ENCODE measurements at places on chromosomes 1 and 21.

- DNase-seq: no peak
These were observed 6.8 kb downstream of the ETNK2 start for GRCh38 chr1:204145033-204145504.

- DNase-seq: no peak
These were observed 235.4 kb downstream of the PCP4 start for GRCh38 chr21:40102682-40103081.

- DNase-seq: no peak
These were observed 445 bp upstream of the RGS4 start for GRCh38 chr1:163068716-163069115.

GRCh38 chr1:234856845-234857245 lies 246.9 kb upstream of the IRF2BP2 start:
- no peak for DNase-seq

GRCh38 chr1:186775881-186776560 lies 52.7 kb upstream of the PLA2G4A start:
- DNase-seq: no peak

DNA sequence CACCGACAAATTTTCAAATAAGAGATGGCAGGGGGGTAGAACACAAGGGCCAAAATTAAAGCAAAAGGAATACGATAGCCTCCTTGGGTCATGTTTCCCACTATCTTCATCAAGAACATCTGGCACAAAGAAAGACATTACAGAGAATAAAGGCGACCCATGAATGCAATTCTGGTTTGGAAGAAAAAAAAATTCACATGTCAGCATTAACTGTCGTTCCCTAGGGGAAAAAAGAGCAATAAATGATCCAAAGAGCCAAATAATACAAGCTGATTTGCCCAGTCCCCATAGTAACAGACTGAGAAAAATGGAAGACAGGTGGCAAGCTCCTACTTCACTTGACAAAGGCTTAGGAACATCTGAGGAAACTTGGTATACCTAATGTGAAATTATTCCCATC lies 4.5 kb downstream of the STIL start:
- DNase-seq: no peak

DNA sequence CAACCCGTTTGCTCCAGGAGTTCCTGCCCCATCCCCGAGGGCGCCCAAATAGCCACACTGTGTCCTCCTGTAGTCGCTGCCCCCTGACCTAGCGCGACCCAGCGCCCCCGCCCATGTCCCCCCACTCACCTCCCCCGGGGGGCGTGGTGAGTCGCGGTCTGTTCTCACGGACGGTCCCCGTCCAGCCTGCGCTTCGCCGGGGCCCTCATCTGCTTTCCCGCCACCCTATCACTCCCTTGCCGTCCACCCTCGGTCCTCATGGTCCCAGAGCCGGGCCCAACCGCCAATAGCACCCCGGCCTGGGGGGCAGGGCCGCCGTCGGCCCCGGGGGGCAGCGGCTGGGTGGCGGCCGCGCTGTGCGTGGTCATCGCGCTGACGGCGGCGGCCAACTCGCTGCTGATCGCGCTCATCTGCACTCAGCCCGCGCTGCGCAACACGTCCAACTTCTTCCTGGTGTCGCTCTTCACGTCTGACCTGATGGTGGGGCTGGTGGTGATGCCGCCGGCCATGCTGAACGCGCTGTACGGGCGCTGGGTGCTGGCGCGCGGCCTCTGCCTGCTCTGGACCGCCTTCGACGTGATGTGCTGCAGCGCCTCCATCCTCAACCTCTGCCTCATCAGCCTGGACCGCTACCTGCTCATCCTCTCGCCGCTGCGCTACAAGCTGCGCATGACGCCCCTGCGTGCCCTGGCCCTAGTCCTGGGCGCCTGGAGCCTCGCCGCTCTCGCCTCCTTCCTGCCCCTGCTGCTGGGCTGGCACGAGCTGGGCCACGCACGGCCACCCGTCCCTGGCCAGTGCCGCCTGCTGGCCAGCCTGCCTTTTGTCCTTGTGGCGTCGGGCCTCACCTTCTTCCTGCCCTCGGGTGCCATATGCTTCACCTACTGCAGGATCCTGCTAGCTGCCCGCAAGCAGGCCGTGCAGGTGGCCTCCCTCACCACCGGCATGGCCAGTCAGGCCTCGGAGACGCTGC lies 1.1 kb downstream of the HTR6 start:
- DNase-seq: no peak

DNA sequence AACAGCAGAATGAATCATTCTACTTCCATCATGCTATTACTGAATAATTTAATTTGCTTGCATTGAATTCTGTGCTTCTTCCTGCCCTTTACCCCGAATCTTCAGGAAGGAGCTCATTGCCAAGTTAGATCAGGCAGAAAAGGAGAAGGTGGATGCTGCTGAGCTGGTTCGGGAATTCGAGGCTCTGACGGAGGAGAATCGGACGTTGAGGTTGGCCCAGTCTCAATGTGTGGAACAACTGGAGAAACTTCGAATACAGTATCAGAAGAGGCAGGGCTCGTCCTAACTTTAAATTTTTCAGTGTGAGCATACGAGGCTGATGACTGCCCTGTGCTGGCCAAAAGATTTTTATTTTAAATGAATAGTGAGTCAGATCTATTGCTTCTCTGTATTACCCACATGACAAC lies 44.2 kb downstream of the MAP3K7CL start:
- no peak for DNase-seq

DNA sequence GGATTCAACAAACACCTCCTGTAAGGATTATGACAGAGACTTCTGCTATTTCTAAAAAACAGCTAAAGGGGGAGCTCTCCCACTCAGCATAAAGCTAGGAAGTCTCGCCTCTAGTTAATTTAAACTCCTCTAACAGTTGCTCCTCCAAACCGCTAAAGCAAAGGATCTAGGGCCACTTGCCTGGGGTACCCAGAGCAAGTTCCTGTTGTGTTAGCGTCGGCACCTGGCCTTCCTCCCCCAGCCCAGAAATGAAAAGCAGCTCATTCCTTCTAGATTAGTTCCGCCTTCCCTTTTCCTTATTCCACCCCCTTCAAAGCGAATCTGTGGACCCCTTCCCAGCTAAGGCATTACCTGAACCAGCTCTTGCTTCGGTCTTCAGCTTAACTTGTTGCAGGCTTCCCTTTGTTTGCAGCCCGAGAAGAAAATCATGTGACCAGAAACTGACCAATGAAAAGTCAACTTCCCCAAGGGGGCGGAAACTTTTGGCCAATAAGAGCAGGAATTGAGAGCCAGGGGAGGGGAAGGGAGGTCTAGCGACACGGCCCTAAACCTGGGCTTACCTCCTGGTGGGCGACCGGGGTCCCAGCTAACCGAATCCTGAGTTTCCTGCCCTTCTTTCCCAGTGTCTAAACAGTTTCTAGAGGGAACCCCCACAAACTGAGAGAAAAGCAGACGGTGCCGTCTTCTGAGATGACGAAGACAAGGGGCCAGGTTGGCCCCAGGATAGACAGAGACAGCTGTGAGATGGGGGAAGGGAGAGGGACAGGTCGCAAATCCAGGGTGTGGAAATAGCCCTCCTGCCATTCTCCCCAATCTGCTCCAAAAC lies at the start of gene PBXIP1:
Gene PBXIP1 (minus strand): TSS at position 382 of the 826 bp plus-strand sequence. CDS start 2,378 bp downstream, outside the sequence.
- peak; percentile 55 for DNase-seq

- no peak for DNase-seq
These were observed 6.3 kb downstream of the ATF6 start for GRCh38 chr1:161772397-161772796.

DNA sequence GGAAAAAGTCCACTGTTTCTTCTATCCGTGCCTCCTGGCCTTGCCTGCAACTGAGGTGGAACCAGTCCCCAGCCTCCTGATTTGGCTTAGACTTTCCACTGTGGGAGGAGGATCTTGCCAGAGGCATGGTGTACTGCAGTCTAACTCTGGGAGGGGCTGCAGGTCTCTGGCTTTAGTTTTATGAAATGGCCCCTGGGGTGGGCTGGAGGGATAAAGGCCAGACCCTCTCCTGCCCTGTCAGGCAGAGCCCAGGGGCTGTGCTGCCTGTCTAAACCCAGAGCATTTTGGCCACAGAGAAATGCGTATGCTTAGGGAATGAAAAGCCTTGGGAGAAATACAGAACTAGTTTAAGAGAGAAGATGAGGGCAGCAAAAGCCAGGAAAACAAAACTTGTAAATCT lies 73.0 kb downstream of the ABCA4 start:
- no peak for DNase-seq

- no peak for DNase-seq
These were observed 18.6 kb upstream of the FBXO28 start for GRCh38 chr1:224095339-224095738.

- DNase-seq: no peak
These were observed 443.4 kb upstream of the PRMT6 start for GRCh38 chr1:106613068-106613467.

DNA sequence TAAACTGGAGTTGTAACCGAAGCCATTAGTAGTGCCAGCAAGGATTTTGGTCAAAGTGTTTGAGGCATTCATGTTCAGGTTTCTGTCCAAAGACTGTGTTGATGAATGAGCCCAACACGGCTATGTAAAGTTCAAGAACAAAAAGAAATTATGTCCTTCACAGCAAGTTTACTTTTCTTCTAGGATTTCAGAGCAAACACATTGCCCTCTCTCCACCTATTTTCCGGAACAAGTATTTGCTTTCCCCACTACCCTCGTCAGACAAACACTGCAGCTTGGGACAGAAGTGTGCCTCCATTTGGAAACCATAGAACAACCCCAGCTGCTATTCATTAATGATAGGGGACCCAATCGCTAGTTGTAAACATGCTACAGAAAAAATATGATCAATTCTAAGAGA lies 151.4 kb upstream of the C1orf105 start:
- DNase-seq: no peak

DNA sequence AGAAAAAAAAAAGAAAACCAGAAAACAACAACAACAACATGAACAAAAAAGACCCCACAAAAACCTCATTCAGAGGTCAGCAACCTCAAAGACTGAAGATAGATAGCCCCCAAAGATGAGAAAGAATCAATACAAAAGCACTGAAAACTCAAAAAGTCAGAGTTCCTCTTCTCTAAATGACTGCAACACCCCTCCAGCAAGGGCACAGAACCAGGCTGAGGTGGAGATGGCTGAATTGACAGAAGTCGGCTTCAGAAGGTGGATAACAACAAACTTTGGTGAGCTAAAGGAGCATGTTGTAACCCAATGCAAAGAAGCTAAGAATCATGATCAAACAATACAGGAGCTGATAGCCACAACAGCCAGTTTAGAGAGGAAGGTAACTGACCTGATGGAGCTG lies 17.0 kb downstream of the RAB3GAP2 start:
- DNase-seq: no peak

DNA sequence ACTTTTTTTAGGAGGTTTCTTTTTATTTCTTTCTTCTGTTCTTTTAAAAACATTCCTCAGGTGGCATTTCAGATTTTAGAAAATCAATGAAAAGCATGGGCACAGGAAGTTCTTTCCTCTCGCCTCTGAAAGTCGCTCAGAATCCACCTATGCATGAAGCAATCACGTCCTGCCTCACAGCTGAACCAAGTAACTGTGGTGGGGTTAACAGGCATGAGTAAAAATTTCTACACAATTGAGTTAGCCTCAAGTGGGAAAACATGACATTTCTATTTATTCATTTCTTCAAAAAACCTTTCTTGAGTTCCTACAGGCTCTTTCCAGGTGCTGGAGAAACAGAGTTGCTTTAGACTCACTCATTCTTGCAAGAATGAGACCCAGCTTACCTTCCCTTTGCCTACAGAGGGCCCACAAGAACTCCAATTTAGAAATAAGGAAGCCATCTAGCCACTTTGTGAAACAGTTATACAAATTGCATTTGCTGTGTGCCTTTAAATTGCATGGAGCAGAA lies 508.9 kb upstream of the PKN2 start:
- DNase-seq: no peak

DNA sequence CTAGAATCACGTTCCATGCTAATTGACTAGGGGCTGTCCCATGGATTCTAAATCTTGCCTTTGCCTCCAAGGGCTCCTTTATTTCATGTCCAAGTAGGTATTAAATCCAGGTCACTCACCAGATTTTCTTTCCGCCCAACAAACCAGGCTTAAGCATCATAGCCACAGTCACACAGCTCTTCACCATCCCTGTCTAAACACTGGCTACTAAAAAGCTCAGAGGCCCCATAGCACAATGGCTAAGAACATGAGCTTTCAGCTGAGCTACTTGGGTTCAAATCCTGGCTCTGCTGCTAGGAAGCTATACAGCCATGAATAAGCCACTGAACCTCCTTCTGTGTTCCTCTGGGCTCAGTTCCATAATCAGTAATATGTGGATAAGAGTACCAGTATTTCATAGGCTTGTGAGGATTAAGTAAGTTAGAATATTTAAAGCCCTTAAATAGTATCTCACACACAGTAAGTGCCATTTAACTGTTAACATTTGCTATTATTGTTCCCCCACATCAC lies 277.2 kb upstream of the GJB5 start:
- DNase-seq: no peak

GRCh38 chr1:163596541-163597258 lies 274.9 kb downstream of the NUF2 start:
- no peak for DNase-seq

GRCh38 chr21:21439761-21440160 lies 441.6 kb downstream of the NCAM2 start:
- no peak for DNase-seq

GRCh38 chr1:239886266-239886665 lies 205.4 kb upstream of the FMN2 start:
- DNase-seq: no peak

GRCh38 chr1:208044589-208045462 lies 133.9 kb upstream of the CD34 start:
- DNase-seq: no peak

DNA sequence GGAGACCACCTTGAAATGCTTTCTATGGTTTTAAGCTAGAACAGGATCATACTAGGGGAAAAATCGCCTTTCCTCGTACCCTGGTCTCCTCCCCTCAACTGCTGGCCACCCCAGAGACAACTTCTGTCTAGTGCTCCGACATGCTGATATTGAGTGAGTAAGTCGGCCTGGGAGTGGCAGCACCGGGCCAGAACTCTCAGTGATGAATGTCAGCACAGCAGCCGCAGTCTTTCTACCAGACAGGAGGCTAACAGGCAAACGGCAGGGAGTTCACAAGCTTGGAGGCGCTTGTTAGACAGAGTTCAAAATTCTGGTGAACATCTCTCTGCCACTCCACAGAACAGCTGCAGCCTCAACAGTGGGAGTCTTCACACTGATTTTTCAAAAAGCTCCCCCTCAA lies 716.9 kb downstream of the ADGRL2 start:
- no peak for DNase-seq

GRCh38 chr1:22552021-22552420 lies 11.3 kb upstream of the EPHA8 start:
- no peak for DNase-seq

DNA sequence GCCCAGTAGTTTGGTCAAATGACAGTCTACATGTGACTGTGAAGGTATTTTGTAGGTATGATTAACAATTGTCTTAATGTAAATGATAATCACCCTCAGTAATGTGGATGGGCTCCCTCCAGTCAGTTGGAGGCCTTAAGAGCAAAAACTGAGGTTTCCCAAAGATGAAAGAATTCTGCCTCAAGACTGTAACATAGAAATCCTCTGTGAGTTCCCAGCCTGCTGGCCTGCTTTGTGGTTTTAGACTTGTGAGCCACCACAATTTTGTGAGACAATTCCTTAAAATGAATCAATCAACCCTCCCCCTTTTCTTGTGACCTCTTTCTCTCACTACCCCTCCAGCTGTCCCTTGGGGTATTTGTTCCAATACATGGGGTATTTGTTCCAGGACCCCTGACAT lies 226.4 kb upstream of the DPYD start:
- no peak for DNase-seq

GRCh38 chr1:25926731-25927496 lies 20.7 kb upstream of the STMN1 start:
- DNase-seq: no peak
